Activated T-helper 2 cell treated with anti-CD3 and anti-CD28 coated beads, Interferon-gamma antibody, Interleukin-2, Interleukin-4, amounts not matched to agents 10 μg/mL and 5 μg/mL and 100 μg/mL, durations not matched to agents 14 hours and 24 hours and 36 hours (primary cell): ENCODE measurements at places on chromosomes 7 and 10. TPM values are rescaled to one million over a fixed set of nuclear protein-coding genes. Genes with fewer than 3 reads are reported as not detected.

GRCh38 chr7:120774481-120774880, 83.5 kb downstream of the TSPAN12 start:
- H3K36me3 ChIP-seq: no peaks in the 10 kb centered on the region
- H3K4me3 ChIP-seq: no peak overlapping the region
- H3K27ac ChIP-seq: no peak overlapping the region

DNA sequence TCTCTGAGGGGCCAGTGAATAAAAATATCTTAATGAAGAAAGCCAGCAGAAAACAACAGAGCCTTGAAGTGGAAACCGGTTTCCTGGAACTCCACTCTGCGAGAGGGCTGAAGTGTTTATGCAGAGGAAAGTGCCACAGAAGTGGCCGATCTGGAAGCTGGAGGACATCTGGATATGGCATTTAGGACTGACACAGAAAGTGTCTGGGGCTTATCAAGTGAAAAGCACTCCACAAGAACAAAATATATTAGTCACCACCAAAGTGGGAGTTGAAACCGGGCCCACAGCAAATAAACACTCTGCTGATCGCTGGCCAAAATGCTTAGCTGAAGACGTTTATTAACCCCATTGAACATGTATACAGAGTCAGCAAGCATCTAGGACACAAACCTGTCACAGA, 7.8 kb downstream of the NOD1 start:
- DNase-seq: no peak
- no peaks in the 10 kb centered on the region for H3K27me3 ChIP-seq
- no peak overlapping the region for H3K4me3 ChIP-seq
- H3K4me1 ChIP-seq: peaks cover 70% of the 10 kb centered on the region
- peaks cover 34% of the 10 kb centered on the region for H3K36me3 ChIP-seq

DNA sequence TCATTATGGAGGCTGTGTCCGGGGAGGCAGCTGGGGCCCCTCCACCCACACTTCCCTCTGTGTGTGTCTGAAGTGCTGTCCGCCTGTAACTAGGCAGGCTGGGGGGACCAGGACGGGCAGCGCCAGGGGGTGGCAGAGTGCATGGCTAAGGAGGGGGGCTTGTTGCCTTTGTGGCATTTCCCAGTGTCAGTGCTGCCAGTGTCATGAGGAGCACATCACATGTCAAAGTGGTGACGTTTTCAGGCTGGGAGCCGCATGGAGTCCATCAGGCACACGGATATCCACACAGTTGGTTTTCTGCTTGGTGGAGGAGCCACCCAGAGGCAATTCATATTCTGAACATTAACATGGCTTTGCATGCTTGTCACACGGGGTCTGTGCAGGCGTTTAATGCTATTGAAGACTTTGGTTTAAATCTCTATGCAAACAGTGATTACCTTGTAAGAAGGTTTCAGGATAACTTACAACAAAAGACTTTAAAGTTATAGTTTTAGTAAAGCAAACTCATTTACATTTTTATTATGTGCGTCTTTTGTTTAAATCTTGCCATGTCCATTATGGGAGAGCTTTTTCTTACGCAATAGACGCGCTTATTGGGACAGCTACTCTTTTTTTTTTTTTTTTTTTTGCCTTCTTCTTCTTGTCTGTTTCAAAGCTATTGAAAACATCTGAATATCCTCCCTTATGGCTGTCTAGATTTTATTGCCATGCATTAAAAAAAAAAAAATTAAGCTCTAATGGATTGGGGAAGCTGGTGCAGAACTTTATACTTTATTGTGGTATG, 52.9 kb downstream of the C10orf67 start:
- H3K27me3 ChIP-seq: peaks cover 12% of the 10 kb centered on the region
- DNase-seq: no peak

DNA sequence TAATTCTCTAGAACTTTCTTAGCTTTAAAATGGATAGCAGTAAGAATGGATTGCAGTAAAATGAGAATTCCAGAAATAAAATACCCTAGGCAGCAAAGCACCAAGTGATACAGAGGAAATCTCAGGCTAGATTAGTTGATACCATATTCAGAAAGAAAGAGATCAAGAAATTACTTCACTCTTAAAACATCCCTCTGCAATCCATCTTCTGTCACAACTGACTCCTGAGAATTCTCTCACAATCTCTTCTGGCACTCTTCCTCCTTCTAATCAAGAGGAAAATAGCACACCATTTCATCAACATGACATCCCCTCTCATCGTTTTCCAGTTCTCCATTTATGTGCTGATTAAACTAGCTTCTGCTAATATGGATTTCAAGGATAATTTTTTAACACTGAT, 42.2 kb upstream of the LAMB1 start:
- no peaks in the 10 kb centered on the region for H3K4me1 ChIP-seq
- H3K27ac ChIP-seq: no peak overlapping the region
- H3K27me3 ChIP-seq: peaks cover 21% of the 10 kb centered on the region
- DNase-seq: no peak

DNA sequence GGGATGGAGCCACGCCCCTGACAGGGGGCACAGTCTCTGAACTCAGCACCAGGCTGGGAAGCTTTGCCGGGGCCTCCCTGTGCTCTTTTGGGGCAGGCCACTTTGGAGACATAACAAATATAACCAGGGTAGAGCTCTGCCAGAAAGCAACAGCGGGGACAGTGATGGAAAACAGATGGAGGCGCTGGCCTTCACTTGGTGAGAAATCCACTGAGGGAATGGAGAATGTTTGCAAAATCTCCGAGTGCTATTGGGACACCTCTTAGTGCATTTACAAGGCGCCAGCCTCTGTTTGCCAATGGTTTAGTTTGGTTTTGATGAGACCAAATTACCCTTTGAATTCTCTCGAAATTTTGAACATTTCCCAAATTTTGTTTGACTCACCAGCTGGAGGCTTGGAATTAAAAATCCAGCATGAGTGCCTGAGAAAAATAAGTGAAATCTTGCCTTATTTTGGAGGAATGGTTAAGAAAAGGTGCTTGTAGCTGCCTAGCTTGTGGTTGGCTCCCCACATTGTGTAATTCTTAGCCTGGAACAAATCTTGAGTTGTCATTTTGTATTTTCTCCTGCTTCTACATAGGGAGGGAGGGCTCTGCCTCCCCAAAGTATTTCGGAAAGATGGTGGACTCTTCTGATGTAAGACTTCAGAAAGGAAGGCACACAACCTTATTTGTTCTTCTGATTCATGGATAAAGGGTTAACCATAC, 980.5 kb downstream of the LRMDA start:
- H3K4me3 ChIP-seq: no peak overlapping the region
- no peak for DNase-seq
- H3K36me3 ChIP-seq: no peaks in the 10 kb centered on the region
- no peaks in the 10 kb centered on the region for H3K27me3 ChIP-seq
- H3K4me1 ChIP-seq: no peaks in the 10 kb centered on the region

DNA sequence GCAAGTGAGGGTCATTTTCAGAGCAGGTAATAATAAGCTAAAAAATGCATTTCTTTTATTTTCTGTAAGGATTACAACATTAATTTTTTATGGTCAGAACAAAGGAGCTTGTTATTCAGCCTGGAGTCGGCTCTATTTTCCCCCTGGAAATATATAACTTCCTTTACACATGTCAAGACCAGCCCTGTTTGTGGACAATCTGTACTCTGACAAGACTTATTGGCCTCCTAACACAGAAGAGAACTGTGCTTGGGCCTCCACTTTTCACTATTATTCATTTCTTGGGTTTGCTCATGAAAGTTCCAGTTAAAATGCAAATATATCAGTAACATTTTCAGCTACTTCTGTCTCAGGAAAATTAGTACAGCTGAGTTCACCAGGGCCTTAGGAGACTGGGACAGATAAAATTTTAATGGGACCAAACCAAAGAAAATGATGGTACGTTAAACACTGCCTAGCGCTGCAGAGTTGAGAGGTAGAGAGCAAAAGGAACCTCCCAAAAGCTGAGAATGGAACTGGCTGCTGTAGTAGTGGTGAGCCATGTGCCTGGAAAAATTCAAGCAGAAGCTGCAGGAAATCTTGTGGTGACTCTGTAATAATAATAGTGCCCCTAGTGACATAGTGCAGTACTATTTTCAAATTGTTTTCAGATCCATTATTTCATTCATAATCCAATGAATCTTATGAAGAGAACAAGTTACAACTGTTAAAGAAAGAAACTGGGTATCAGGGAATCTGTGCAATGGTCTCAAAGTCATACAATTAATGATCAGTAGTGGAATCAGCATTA, 227.2 kb upstream of the KIAA1217 start:
- H3K27me3 ChIP-seq: no peaks in the 10 kb centered on the region
- no peak for DNase-seq
- H3K36me3 ChIP-seq: no peaks in the 10 kb centered on the region
- H3K4me3 ChIP-seq: no peak overlapping the region
- no peak overlapping the region for H3K27ac ChIP-seq
- H3K4me1 ChIP-seq: no peaks in the 10 kb centered on the region

DNA sequence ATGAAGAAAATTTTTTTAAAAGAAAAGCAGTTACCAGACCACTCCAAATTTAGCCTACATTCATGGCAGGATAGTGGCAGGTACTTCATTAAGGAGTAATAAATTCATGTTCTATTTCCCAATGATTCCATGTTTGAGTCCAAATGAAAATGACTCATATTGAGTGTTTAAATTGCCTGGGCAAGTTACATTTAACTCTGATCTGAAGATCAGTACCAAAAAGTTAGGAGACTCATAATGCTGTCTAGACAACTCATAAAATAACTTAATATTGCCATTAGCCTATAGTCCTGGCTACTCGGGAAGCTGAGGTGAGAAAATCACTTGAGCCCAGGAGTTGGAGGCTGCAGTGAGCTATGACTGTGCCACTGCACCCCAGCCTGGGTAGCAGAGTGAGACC, 13.0 kb downstream of the BRAF start:
- H3K36me3 ChIP-seq: peaks cover 11% of the 10 kb centered on the region
- H3K27me3 ChIP-seq: no peaks in the 10 kb centered on the region
- no peak for DNase-seq
- H3K27ac ChIP-seq: no peak overlapping the region

- H3K4me3 ChIP-seq: no peak overlapping the region
- DNase-seq: no peak
- no peaks in the 10 kb centered on the region for H3K4me1 ChIP-seq
Observed at GRCh38 chr10:16381083-16381482, 55.7 kb upstream of the PTER start.

DNA sequence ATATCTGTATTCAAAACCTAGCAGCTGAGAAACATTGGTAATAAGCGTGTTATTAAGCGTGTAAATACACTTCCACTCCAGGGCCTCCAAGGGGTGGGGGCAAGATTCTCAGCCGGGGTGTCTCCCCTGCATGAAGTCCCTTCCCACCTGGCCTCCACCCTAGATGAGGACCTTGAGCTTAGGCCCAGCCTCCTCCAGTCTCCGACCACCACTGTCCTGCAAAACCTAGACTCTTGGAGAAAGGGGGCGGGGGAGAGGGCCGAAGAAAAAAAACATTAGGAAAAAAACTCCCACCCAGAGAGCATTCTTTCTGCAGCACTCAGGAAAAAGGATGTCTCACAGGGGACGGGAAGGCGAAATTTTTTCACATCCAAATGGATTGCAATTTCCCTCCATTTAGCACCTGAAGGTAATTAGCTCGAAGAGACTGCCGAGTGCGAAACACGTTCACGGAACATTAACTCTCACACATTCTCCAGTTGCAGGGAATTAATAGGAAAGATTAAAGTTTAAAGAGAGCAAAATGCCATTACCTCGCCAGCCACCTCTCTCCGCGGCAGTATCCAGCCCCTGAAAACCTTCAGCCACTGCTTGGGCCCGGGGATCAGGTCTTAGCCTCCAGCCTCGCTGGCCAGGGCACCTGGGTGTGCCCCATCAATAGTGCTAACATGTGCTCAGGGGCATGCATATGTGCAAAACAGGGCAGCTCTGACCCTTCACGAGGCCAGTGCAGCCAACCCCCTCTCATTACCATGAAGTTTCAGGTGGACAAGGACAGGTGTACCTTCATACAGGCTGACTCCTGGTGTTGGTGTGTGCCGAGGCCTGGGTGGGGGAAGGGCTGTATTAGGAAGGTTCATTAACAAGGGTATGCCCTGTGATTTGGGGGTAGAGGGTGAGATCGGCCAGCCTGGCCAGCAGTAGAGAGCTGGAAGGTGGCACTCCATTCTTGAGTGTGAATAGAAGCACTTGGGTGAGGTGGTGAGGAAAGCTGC, 77.2 kb downstream of the HIF1AN start:
- peaks cover 33% of the 10 kb centered on the region for H3K27me3 ChIP-seq
- no peak overlapping the region for H3K4me3 ChIP-seq
- no peaks in the 10 kb centered on the region for H3K36me3 ChIP-seq
- no peak overlapping the region for H3K27ac ChIP-seq
- DNase-seq: no peak
- no peaks in the 10 kb centered on the region for H3K4me1 ChIP-seq

DNA sequence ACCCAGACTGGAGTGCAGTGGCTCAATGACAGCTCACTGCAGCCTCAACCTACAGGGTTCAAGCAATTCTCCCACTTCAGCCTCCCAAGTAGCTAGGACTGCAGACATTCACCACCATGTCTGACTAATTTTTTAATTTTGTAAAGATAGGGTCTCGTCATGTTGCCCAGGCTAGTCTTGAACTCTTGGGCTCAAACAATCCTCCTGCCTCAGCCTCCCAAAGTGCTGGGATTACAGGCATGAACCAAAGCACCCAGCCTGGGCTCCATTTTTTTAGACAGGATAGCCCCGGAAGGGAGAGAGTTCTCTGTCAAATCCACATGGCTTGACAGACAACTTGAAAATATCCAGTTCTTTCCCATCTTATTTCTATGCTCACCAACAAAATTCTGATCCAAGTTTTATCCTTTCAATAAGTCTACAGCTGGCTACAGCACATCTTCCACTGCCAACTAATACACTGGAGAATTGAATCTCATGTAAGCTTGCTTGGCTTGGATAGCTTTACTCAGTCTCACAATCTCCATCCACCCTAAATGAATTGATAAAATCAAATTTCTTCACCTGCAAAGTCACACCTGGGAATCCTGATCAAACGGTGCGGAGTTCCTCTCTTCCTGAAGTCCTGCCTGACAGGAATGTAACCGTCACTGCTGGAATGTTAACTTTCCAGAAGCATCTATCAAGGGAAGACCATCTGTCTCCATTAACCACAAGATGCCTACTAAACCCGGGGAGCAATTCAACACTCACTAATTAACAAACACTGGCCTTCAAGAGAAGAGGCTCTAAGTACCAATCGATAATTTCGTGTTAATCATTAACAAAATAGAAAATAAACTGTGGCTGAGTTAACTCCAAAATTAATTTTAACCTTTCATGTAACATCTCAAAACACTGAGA, 239.7 kb upstream of the MKLN1 start:
- no peak overlapping the region for H3K27ac ChIP-seq
- H3K36me3 ChIP-seq: peaks cover 33% of the 10 kb centered on the region
- H3K27me3 ChIP-seq: no peaks in the 10 kb centered on the region
- peaks cover 9% of the 10 kb centered on the region for H3K4me1 ChIP-seq
- no peak overlapping the region for H3K4me3 ChIP-seq

The ZNF503 gene
- 0.30 and 0.34 TPM in 2 replicates for total RNA-seq

The PTCD1 gene
- total RNA-seq: 8.1 and 10.4 TPM in 2 replicates

The ELAPOR2 gene
- 2.4 and 2.7 TPM in 2 replicates for total RNA-seq

The PNPLA8 gene
- total RNA-seq: 21.5 and 22.4 TPM in 2 replicates

The KCNH2 gene
- total RNA-seq: 0.30 and 0.41 TPM in 2 replicates

The PIK3AP1 gene
- 12.4 and 14.0 TPM in 2 replicates for total RNA-seq

The C10orf143 gene
- total RNA-seq: 3.1 and 4.5 TPM in 2 replicates

The DPYSL4 gene
- total RNA-seq: 16.5 and 17.9 TPM in 2 replicates
